ENCODE measurements at places on chromosomes 6 and 20. TPM values are rescaled to one million over a fixed set of nuclear protein-coding genes. Genes with fewer than 3 reads are reported as not detected.

The TRIM31 gene
- total RNA-seq = not detected

The FAM83C gene
- total RNA-seq = not detected

GRCh38 chr6:90294614-90294988, 2.0 kb downstream of the BACH2 start:
- H3K27me3 ChIP-seq = no peaks in the 10 kb centered on the region
- peaks cover 37% of the 10 kb centered on the region for H3K36me3 ChIP-seq
- no peak for DNase-seq
- peaks cover 72% of the 10 kb centered on the region for H3K4me1 ChIP-seq
- peak overlapping the region; percentile 89 for H3K27ac ChIP-seq

DNA sequence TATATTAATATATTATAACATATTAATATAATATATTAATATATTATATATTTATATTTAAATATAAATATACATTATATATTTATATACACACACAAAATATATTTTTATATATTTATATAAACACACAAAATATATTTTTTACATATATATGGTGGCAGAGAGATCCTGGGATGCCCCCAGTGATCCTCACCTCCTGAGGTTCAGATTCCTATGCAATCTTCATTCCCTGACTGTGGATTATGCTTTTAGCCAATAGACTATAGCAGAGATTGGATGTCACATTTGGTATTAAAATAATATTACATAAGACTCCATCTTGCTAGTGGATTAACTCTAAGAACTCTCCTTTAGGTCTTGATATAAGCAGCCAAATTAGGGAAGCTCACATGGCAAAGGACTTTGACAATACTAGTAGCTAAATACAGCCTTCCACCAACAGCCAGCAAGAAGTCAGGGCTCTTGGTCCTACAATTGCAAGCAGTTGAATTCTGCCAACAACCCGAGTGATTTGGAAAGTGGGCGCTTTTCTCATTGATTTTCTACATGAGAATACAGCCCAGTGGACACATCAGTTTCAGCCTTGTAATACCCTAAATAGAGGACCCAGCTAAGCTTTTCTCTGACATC, 681.0 kb downstream of the C6orf118 start:
- H3K36me3 ChIP-seq = no peaks in the 10 kb centered on the region
- DNase-seq = no peak
- H3K27ac ChIP-seq = no peak overlapping the region

GRCh38 chr6:119261944-119262284, 87.6 kb downstream of the MAN1A1 start:
- no peak for DNase-seq
- H3K4me1 ChIP-seq = peaks cover 4% of the 10 kb centered on the region
- H3K27me3 ChIP-seq = no peaks in the 10 kb centered on the region
- no peak overlapping the region for H3K4me3 ChIP-seq
- H3K36me3 ChIP-seq = peaks cover 13% of the 10 kb centered on the region

The TBC1D7 gene
- total RNA-seq = 18.5 TPM

DNA sequence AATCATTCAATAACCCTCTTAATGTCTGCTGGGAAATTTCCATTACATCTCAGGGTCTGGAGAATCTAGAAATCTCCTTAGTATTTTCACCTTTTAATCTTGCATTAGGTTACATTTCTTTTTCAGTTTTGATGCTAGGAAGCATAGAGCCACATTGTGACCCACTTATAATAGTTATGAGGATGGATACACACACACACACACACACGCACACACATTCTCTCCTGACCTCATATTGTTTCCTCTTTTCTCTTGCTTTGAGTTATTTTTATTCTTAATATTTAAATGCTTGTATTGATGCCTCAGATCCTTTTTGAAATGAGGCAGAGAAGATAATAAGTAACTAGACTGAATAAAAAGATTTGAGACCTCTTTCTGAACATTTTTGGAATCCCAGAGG, 128.4 kb downstream of the KLHL32 start:
- peaks cover 23% of the 10 kb centered on the region for H3K4me1 ChIP-seq
- no peak for DNase-seq
- no peaks in the 10 kb centered on the region for H3K27me3 ChIP-seq
- no peak overlapping the region for H3K4me3 ChIP-seq
- no peak overlapping the region for H3K27ac ChIP-seq
- no peaks in the 10 kb centered on the region for H3K36me3 ChIP-seq

The SLC22A2 gene
- total RNA-seq = not detected

DNA sequence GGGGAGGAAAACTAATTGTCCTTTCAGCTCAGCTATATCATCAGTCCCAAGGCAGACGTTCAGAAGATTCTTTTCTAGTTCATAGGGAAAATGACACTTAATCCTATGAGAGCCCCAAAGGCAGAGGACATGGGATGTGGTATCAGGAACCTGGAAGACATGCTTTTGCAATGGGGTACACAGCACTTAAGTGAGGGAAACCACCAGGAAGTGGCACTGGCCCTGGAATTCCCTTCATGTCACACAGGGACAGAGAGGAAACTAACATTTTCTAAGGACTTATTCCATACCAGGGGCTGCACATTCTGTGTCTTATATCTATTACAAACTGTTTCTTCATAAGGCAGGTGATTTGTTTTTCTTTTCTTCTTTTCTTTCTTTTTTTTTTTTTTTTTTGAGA, 28.2 kb downstream of the VPS52 start:
- peaks cover 10% of the 10 kb centered on the region for H3K4me1 ChIP-seq
- DNase-seq = no peak
- H3K27ac ChIP-seq = no peak overlapping the region
- no peaks in the 10 kb centered on the region for H3K36me3 ChIP-seq

GRCh38 chr20:45629496-45630100, at the start of gene WFDC10A:
Gene WFDC10A (plus strand): TSS chr20:45629739. CDS start chr20:45629814, 75 bp downstream.
- H3K4me1 ChIP-seq = peaks cover 3% of the 10 kb centered on the region
- H3K27me3 ChIP-seq = peaks cover 21% of the 10 kb centered on the region
- no peak within 1 kb of the TSS for H3K27ac ChIP-seq

DNA sequence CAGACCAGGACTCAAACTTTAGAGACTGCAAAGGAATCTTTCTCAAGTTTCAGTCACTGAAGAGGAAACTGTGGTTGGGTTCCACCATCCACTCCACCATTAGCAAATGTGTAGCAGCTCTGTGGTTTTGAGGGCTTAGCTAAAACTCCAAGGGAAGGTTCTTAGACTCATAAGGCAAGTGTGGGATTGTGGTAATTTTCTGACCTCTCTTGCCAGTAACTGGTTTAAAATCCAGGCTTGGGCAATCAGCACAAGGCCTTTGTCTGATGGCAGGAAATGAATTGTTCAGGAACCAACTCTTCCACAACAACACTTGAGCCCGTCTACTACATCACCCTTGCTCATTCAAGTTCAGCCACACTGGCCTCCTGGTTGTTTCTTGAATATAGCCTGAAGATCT, 68.6 kb upstream of the FBXL4 start:
- DNase-seq = no peak
- no peaks in the 10 kb centered on the region for H3K36me3 ChIP-seq
- H3K27ac ChIP-seq = no peak overlapping the region

The BPIFB4 gene
- total RNA-seq = not detected

The ME1 gene
- total RNA-seq = not detected

- no peak for DNase-seq
- no peak overlapping the region for H3K27ac ChIP-seq
- peaks cover 91% of the 10 kb centered on the region for H3K36me3 ChIP-seq
- H3K4me1 ChIP-seq = no peaks in the 10 kb centered on the region
These were observed 40.4 kb downstream of the FAM8A1 start for GRCh38 chr6:17640477-17640917.

The GPR63 gene
- total RNA-seq = 0.11 TPM

The ZSCAN23 gene
- total RNA-seq = 0.49 TPM

DNA sequence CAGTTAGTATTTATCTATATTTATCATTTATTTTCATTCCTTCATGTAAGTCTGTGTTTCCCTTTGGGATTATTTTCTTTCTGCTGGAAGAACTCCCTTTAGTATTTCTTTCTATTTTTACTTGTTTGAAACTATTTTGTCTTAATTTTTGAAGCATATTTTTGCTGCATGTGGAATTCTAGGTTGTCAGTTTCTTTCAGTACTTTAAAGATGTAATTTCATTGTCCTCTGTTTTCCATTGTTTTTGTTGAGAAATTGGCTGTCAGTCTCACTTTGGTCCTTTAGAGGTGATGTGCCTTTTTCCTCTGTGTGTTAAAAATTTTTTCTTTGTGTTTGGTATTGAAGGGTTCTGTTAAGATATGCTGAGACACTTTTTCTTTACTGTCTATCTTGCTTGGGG, 17.1 kb downstream of the RNF182 start:
- H3K27me3 ChIP-seq = peaks cover 22% of the 10 kb centered on the region
- no peak overlapping the region for H3K4me3 ChIP-seq
- no peaks in the 10 kb centered on the region for H3K36me3 ChIP-seq
- no peak for DNase-seq

DNA sequence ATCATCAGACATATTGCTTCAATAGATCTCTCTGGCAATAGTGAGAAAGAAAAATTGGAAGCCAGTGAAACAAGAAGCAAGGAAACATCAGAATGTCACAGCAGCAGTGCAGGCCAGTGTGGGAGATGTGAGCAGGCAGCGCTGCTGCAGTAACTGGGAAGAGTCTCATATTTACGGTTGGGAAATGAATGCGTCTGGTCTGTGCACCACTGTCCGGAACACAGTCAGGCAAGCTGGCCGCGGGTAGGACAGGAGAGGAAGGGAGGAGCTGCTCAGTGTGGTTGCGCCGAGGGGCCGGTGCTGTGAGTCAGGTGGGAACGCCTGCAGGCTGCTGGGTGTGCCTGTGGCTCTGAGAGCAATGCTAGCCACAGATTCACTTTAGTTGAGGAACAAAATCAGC, 6.4 kb upstream of the PSMG4 start:
- DNase-seq = no peak
- no peak overlapping the region for H3K27ac ChIP-seq
- no peak overlapping the region for H3K4me3 ChIP-seq

DNA sequence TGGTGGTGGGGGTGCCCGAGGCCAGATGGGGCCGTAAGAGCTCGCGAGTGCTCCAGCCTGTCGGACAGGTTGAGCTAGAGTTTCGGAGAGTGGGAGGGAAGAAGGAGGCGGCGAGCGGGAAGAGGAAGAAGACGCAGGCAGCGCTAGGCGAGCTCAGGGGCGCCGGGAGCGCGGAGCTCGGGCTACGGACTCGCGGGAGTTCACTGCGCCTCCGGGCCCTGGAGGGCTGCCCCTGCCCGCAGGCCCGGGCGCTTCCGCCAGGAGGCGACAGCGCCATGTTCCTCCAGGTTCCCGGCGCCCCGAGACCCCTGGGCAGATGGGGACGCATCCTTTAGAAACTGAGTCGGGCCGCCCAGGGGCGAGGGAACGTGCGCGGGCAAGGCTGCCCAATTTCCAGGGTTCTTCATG, 984 bp downstream of the TFAP2C start:
- no peak overlapping the region for H3K27ac ChIP-seq
- peaks cover 15% of the 10 kb centered on the region for H3K4me1 ChIP-seq
- H3K36me3 ChIP-seq = no peaks in the 10 kb centered on the region
- H3K27me3 ChIP-seq = peaks cover 52% of the 10 kb centered on the region
- H3K4me3 ChIP-seq = peak overlapping the region; percentile 44
- DNase-seq = no peak

The DNMT3B gene
- 0.20 TPM for total RNA-seq

DNA sequence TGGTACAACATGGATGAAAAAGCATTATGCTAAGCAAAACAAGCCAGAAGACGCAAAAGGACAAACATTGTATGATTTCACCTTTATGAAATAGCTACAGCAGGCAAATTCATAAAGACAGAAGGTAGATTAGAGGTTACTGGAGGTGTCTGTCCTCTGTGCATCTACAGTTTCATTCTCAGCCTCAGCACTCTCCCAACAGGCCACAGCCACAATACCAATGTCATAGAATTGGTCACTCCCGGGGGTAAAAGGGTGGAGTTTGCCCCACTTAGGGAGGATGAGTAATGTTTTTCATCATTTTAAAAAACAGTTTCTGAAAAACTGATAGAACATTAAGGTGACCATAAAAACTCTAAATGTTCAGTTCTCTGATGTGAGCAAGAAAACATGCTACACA, 17.2 kb upstream of the TMX4 start:
- no peaks in the 10 kb centered on the region for H3K4me1 ChIP-seq
- no peaks in the 10 kb centered on the region for H3K36me3 ChIP-seq
- H3K27me3 ChIP-seq = peaks cover 6% of the 10 kb centered on the region
- H3K27ac ChIP-seq = no peak overlapping the region
- H3K4me3 ChIP-seq = no peak overlapping the region

The ANGPT4 gene
- not detected for total RNA-seq

GRCh38 chr6:45727228-45727627, 288.4 kb downstream of the CLIC5 start:
- H3K27me3 ChIP-seq = no peaks in the 10 kb centered on the region
- no peak overlapping the region for H3K4me3 ChIP-seq

DNA sequence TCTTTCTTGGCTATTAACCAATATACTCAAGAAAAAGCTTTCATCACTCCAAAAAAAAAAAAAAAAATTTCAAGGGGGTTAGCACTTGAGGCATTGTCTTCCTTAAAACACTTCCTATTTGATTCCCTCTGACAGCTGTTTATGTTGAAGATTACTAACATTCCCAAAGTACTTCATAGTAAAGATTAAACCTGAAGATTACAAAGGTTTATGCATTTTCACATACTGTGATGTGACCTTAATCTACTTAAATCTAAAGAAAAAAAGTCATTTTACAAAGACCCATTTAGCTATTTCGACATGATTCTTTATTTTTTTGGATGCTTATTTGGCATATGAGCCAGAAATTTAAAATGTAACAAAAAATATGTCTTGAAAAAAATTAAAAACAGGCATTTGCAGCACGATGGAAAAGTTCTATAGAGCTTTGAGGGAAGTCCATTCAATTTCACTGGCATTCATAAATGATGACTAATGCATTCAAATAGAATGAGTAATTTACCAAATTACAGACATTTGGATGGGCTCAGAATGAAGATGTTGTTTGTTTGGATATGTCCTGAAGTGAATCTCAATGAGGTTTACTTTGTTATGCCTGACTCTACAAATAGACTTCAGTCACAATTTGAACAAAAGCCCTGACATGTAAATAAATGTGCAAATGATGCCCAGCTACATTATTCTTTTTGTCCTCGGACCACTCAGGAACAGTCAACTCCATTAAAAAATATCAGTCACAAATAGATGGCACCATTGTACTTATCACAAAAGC, 674.6 kb upstream of the MARCKS start:
- H3K36me3 ChIP-seq = no peaks in the 10 kb centered on the region
- no peak overlapping the region for H3K27ac ChIP-seq

- peaks cover 4% of the 10 kb centered on the region for H3K27me3 ChIP-seq
- H3K4me1 ChIP-seq = no peaks in the 10 kb centered on the region
- H3K4me3 ChIP-seq = no peak overlapping the region
- no peak for DNase-seq
These were observed 7.4 kb upstream of the KIF16B start for GRCh38 chr20:16580620-16581019.

DNA sequence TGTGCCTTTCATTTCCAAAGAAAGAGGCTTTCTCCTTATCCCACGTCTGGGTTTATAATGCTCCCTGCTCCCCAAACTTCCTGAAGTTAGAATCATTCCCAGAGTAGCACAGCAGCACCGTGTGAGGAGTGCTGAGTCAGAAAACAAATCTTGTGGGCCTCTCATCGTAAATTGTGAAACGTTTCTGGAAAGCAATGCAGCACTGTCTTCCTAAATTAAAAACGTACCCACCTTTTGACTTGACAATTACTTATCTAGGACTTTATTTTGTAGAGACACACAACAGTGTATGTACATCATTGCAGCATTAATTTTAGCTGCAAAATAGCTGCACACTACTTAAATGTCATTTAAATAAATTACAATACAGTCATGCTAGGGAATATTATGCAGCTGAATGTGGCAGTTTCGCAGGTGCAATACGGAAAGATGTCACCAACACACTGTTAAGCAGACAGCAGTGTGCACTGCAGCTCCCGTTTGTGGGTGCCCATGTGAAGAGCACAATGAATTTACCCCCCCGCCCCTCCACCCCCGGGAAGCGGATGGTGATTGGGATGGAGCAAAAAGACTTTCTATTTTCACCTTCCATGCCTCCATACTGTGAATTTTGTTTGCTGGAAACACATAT, 30.8 kb downstream of the RRBP1 start:
- H3K27me3 ChIP-seq = no peaks in the 10 kb centered on the region
- H3K4me1 ChIP-seq = peaks cover 21% of the 10 kb centered on the region
- DNase-seq = no peak
